ENCODE measurements at places on chromosomes 6 and 20. TPM values are rescaled to one million over a fixed set of nuclear protein-coding genes. Genes with fewer than 3 reads are reported as not detected.

GRCh38 chr20:59356662-59357165, 56.3 kb downstream of the EDN3 start:
- DNase-seq, result no peak

The LPA gene
- not detected for polyA plus RNA-seq

DNA sequence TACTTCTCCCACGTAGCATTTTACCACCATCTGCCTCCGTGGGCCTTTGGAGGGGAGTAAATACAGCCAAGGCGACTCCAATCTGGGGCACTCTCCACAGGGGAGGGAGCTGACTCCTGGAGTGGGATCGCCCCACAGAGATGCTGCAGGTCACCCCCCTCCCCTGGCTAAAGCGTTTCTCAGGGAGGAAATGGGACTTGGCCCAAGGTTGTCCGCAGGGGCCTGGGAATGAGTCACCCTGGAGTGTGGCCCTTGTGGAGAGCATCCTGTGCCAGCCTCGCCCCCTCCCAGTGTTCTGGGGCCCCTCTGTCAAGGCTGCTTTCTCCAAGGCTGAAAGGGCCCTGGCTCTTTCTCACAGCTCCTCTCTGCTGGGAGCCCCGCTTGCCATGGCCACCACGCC, 84.5 kb upstream of the QKI start:
- DNase-seq, result peak; percentile 21

The BPIFB2 gene
- polyA plus RNA-seq, result not detected

- DNase-seq, result no peak
Measured at GRCh38 chr6:169146521-169146920, 107.1 kb downstream of the THBS2 start.

DNA sequence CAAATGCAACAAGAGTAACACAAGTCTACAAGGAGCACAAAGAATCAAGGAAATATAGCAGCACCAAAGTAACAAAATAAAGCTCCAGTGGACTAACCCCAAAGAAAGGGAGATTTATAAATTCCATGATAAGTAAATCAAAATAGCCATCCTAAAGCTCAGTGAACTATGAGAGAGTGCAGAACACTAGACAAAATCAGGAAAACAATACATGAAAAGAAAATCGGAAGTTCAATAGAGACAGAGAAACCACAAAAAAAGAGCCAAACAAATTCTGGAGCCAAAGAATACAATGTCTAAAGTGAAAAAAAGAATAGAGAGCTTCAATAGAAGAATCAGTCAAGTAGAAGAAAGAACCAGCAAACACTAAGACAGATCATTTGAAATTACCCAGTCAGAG, 247.3 kb upstream of the TENT5A start:
- DNase-seq, result no peak

GRCh38 chr6:137975188-137975940, 108.3 kb downstream of the TNFAIP3 start:
- no peak for DNase-seq

DNA sequence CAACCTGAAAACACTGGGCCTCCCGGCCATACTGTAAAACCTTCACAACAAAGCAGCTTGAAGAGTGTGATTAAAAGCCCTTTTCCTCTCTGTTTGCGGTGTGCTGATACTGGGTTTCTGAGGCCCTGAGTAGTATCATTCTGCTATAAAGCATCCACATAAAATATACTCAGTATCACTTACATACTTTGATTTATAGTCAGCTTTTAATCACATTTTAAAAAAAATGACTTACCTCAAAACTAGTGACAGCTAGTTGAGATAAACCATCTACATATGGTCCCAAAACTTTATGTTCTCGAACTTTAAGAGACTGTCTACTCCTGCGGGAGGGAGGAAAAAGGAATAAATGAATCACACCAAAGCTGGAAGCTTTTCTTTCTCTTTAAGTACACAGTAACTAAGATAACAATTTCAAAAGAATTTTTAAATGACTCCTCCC, 135.7 kb downstream of the KIF13A start:
- DNase-seq, result no peak

DNA sequence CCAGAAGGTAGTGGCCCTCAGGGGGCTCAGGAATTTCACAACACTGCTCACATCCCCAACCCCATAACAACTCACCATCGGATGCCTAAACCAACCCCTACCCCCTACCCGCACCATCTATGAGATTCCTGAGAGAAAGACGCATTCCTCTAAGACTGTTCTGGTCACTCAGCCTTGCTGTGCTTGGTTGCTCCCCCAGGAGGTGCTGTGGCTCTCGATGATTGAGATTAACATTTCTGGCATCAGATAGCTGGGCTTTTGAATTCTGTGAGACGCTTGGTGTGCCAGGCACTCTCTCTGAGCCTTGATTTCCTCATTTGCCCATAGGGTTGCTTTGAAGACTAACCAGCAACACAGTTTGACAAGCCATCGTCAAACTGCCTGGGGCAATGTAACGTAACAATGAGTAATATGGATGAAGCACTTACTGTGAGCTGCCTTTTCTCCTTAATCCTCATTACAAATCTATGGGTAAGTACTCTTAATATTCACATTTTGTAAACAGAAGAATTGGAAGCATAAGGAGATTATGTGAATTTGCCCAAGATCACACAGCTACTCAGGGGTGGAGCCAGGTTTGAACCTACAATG, 978 bp downstream of the WFDC6 start:
- DNase-seq, result no peak

DNA sequence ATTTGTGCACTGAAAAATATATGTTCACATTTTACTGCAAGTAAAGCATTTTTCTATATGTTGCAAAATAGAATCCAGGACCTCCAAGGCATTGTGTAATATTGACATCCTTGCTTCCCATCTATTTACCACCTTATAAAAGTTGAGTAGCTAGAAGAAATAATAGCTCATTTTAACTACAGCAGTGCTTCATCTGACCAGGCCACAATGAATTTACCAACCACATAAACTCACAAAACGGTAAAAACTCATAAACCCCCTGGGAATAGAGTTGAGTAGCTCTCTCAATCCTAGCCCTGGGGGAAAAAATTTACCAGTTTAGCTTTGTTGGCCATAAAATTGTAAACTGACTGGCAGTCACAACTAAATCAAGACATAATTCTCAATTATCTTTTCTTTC, 3.9 kb downstream of the ATXN1 start:
- DNase-seq, result no peak

DNA sequence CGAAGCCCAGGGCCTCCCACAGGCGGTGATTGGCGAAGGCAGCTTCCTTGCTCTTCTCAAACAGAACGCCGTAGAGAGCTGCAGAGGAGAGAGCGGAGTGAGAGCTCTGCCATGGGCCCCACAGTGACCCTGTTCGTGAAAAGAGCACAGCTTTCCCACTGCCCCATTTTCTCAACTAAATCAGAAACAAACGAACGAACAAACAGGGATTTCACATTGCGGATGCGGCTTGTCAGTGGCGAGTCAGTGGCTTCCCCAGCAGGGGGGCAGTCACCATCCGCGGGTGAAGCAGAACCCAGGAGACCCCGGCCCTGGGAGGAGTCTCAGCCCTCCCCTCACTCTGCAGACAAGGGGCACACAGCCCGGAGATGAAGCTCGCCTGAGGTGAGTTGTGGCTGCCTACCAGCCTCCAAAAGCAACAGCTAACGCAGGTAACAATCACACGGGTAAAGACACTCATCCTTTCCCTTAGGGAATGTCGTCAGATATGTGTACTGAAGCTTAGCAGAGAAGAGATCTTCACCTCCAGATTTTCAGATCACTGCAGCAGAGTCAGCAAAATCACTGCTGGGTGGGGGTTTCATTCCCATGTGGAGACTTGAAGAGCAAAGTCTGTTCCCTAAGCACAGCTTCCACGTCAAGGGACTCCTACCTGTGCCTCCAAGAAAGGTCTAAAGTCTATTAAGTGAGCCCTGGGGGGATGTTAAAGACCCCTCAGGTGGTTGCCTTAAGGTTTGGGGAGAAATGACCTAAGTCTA, 51.2 kb upstream of the GPR31 start:
- no peak for DNase-seq

GRCh38 chr6:164290101-164290500, 875.6 kb downstream of the QKI start:
- no peak for DNase-seq

DNA sequence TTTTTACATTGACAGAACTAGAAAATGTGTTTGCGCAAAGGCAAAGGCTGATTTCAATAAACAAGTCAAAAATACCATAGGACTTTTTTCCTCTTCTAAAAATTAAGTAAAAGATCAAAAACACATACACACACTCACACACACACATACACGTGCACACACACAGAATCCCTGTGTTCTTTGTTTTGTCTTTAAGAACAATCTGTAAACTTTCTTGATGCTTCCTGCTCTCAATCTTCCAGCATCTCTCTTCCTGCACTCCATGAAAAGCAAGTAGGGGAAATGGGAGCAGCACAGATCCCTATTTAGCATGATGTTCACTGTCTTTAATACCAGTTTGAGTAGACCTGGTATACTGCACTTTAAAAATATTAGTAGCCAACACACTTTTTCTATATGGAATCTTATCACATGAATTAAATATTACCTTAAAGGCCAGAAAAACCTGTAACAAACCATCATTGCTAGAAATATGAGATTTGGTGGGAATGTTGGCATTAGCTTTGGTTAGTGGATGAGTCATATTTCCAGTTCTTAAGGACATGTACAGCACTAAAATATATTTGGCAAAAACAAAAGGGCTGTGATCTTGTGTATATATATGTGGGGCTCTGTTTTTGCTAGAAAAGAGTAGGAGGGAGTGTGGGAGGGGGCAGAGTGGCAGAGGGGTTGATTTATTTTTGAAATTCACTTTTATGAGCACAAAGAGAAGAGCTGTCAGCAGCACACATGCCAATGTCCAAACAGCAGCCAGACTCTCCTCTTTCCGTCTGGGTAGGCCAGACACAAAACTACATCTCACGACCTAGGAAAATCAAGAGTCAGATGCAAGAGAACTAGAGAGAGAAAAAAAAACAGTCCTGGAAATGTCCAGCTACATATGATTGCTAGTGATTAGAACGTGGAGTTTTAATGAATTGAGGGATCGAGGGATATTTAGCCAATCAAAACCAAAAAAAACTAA, 4.6 kb downstream of the PTPRK start:
- DNase-seq, result no peak

The LKAAEAR1 gene
- 0.16 TPM for polyA plus RNA-seq

GRCh38 chr6:19013026-19013705, 626.0 kb downstream of the RNF144B start:
- DNase-seq, result no peak

The RHAG gene
- 0.42 TPM for polyA plus RNA-seq

- no peak for DNase-seq
Measured at GRCh38 chr6:161828355-161828754, 554.5 kb upstream of the AGPAT4 start.

The FAM50B gene
- 6.2 TPM for polyA plus RNA-seq

The FAM209B gene
- polyA plus RNA-seq, result not detected

GRCh38 chr6:25692472-25692871, 40.5 kb downstream of the SCGN start:
- DNase-seq, result no peak

DNA sequence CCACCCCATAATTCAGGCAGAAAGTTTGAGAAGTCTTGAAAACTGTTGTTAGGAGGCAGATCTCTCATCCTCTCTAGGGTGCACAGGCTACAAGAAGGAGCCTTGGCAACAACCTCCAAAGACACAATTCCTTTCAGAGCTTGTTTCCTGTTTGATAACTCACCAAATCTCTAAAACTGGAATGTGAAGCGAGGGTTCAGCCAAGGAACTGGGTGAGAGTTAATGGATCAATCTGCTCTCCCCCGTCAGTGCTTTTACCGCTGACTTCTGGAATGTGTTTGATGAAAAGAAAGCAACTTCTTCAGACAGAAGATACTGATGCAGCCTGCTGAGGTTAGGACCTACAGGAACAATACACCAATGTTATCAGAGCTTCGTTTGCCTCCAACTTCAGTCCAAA, 171.8 kb upstream of the BMP2 start:
- peak; percentile 22 for DNase-seq

The C20orf144 gene
- polyA plus RNA-seq, result 0.36 TPM

GRCh38 chr6:89413006-89413400, 930 bp upstream of the RRAGD start:
- no peak for DNase-seq

DNA sequence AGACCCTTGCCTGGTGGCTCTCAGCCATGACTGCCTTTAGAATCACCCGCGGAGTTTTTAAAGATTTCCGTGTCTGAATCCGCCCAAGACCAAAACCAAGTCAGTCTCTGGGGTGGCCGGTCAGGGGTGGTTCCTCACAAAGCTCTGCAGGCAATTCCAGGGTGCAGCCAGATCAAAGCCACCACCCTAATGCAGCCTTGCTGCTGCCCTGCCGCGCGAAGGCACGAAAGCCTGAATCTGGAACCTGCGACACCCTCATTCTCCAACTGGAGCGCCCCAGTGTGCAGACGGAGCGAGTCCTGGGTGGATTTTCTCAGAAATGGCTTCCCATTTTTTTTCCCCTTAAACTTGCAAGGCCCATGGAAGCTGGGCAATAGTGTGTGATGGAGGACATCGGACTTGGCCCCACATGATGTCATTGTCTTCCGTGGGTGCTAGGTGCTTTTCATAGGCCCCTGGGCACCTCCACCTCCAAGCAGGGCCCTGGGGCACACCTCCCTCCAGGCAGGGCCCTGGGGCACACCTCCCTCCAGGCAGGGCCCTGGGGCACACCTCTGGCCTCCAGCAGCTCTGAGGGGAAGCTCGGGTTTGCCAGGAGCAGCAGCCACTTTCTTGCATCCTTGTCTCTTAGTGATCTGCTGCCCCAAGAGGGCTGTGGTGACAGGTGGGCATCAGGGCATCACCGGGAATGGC, 343.1 kb downstream of the ZFAND3 start:
- no peak for DNase-seq

- no peak for DNase-seq
Measured at GRCh38 chr6:34341481-34341971, 50.9 kb downstream of the NUDT3 start.

DNA sequence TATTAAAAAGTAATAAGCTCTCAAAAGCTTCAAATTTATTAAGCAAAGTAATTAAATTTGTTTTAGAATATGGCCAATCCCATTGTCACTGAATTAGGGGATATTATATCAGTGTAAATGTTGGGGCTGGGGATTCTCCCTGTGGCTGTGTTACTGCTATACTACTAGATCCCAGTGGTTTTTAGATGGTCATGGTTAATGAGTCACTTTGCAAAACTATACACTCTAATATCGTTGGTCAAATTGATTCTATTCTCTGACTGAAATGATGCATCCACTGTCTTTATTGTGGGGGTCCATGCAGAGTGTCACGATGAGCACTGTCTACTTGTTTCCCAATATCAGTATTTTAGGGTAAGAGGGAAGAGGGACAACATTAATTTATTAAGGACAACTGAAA, 336.9 kb upstream of the PREP start:
- no peak for DNase-seq

DNA sequence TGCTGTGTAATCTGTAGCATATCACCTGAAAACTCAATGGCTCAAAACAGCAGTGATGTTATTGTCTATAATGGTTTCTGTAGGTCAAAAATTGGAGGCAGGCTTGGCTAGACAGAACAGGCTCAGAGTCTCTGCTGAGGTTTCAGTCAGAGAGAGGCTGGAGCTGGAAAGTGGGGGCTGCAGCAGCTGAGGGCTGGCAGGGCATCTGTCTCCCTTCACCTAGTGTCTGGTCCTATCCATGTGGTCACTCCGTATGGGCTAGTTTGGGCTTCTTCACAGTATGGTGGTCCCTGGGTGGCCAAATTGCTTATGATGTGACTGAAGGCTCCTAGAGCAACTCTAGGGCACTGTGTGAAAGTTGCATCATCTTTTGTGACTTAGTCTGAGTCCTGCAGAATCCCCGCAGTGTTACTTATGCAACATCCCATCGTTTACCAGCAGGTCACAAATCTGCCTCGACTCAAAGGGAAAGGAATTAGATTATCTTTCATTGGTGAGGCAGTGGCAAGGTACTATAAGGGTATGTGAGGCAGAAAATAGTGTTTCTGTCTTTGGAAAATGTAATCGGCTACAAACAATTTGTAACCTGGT, 497.0 kb downstream of the EPHA7 start:
- no peak for DNase-seq

The HLA-DRB1 gene
- polyA plus RNA-seq, result 6.6 TPM

The ARMH2 gene
- polyA plus RNA-seq, result not detected
